Esophagus squamous epithelium (tissue), 5 donors: ENCODE measurements at places on chromosomes 5 and 9. TPM values are rescaled to one million over a fixed set of nuclear protein-coding genes. Genes with fewer than 3 reads are reported as not detected.

ANKRD31 gene
- 0.19 TPM for total RNA-seq

TRIM36 gene
- total RNA-seq, result not detected

FBXL7 gene
- total RNA-seq, result 1.9 TPM

GRCh38 chr9:137158625-137159024 lies 11.2 kb downstream of the LRRC26 start:
- H3K36me3 ChIP-seq, result no peaks in the 10 kb centered on the region
- no peak overlapping the region for H3K4me3 ChIP-seq
- no peak overlapping the region for H3K27ac ChIP-seq

- no peak for DNase-seq
- H3K4me3 ChIP-seq, result no peak overlapping the region
- H3K36me3 ChIP-seq, result no peaks in the 10 kb centered on the region
- H3K4me1 ChIP-seq, result no peaks in the 10 kb centered on the region
- H3K27ac ChIP-seq, result no peak overlapping the region
Measured at GRCh38 chr9:125438506-125439433, 177.1 kb downstream of the GAPVD1 start.

GRCh38 chr5:179792612-179793467 lies 946 bp upstream of the LTC4S start:
- H3K36me3 ChIP-seq, result no peaks in the 10 kb centered on the region
- H3K4me3 ChIP-seq, result no peak overlapping the region
- H3K27me3 ChIP-seq, result no peaks in the 10 kb centered on the region
- peaks cover 64% of the 10 kb centered on the region for H3K4me1 ChIP-seq
- H3K27ac ChIP-seq, result peak overlapping the region; percentile 88

DNA sequence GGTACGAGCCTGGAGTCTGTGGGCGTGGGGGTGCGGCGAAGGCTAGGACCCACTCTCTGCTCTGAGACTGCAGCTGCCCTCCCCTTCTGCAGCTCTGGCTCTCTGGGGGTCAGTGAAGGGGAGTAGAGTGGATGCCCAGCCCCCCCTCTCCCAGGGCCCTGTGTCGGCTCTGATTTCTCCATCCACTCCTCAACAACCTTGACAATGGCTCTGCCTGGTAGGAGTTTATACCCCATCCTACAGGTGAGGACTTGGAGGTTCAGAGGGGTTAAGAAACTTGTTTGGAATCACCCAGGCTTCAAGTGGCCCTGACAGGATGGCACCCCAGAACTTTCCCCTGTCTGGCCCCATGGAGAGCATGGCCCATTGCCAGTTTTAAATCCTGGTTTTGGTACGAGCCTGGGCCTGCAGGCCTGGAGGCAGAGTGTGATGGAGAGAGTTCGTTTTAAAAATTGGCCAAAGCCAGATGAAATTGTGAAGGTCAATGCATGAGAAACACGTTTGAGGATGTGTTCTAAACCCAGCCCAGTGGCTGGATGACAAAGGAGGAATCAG lies 22.3 kb downstream of the NCS1 start:
- H3K36me3 ChIP-seq, result no peaks in the 10 kb centered on the region
- H3K27me3 ChIP-seq, result no peaks in the 10 kb centered on the region
- H3K4me1 ChIP-seq, result peaks cover 49% of the 10 kb centered on the region
- DNase-seq, result no peak
- H3K27ac ChIP-seq, result peak overlapping the region; percentile 94

GRCh38 chr9:9998491-9999287 lies 614.1 kb downstream of the PTPRD start:
- H3K36me3 ChIP-seq, result no peaks in the 10 kb centered on the region
- no peak for DNase-seq
- H3K27me3 ChIP-seq, result no peaks in the 10 kb centered on the region
- H3K27ac ChIP-seq, result no peak overlapping the region
- H3K4me3 ChIP-seq, result no peak overlapping the region
- no peaks in the 10 kb centered on the region for H3K4me1 ChIP-seq
